ENCODE measurements at places on chromosomes 1 and 21. TPM values are rescaled to one million over a fixed set of nuclear protein-coding genes. Genes with fewer than 3 reads are reported as not detected.

RHOU gene
- 2.8 TPM for total RNA-seq

PGLYRP4 gene
- not detected for total RNA-seq

RAP1GAP gene
- total RNA-seq: 0.89 TPM

INTS7 gene
- total RNA-seq: 9.5 TPM

RHD gene
- not detected for total RNA-seq

DAB1 gene
- under 0.01 TPM for total RNA-seq

OR6P1 gene
- not detected for total RNA-seq

SPATA45 gene
- total RNA-seq: not detected

TRIM46 gene
- 10.7 TPM for total RNA-seq

RHBG gene
- total RNA-seq: not detected

KPRP gene
- total RNA-seq: not detected

SLAMF8 gene
- not detected for total RNA-seq
